ENCODE measurements at places on chromosomes 12 and 14. TPM values are rescaled to one million over a fixed set of nuclear protein-coding genes. Genes with fewer than 3 reads are reported as not detected.

The HCAR3 gene
- total RNA-seq: not detected

The LMO3 gene
- total RNA-seq: 0.33 TPM

The PKP2 gene
- total RNA-seq: not detected

The KRT4 gene
- not detected for total RNA-seq

The ZCRB1 gene
- total RNA-seq: 30.2 TPM

The VWF gene
- total RNA-seq: 0.15 TPM

The TBC1D30 gene
- total RNA-seq: under 0.01 TPM

The CYP27B1 gene
- total RNA-seq: 1.8 TPM

The CLEC4D gene
- total RNA-seq: not detected

The OR4E2 gene
- not detected for total RNA-seq

The GLIPR1L2 gene
- 0.36 TPM for total RNA-seq

The KRT3 gene
- total RNA-seq: not detected

The SLC4A8 gene
- total RNA-seq: 1.5 TPM

The TAS2R9 gene
- 0.36 TPM for total RNA-seq

The RPGRIP1 gene
- total RNA-seq: not detected

The LTBR gene
- total RNA-seq: 138 TPM

The SERPINA10 gene
- total RNA-seq: not detected

The VPS33A gene
- total RNA-seq: 26.0 TPM

The SPIC gene
- not detected for total RNA-seq

The SLC2A14 gene
- total RNA-seq: not detected

The C12orf60 gene
- 11.3 TPM for total RNA-seq

The NXPH4 gene
- 0.62 TPM for total RNA-seq

The TMEM132C gene
- total RNA-seq: under 0.01 TPM

All from melanocyte of skin (primary cell).